ENCODE measurements at places on chromosomes 5 and 9. TPM values are rescaled to one million over a fixed set of nuclear protein-coding genes. Genes with fewer than 3 reads are reported as not detected.

DNA sequence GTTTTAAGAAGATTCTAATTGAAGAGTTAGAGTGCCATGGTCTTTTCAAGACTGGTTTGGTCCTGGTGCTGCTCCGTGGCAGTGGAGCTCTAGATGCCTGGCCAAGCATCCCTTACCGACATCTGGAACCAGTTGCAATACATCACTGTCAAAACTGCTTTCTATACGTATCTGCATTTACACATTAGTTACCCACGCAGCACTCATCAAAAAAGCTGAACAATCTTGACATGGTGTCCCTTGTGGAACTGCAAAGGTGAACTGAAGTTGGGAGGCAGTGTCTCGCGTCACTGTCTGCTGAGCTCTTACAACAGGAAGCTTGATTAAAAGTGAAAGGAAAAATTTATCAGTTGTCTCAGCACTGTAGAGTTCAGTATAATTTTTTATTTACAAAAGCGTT is 82.6 kb downstream of the PBX3 start:
- H3K4me1 ChIP-seq = peaks cover 36% of the 10 kb centered on the region
- no peaks in the 10 kb centered on the region for H3K27me3 ChIP-seq
- H3K36me3 ChIP-seq = peaks cover 9% of the 10 kb centered on the region
- no peak overlapping the region for H3K4me3 ChIP-seq
- no peak for DNase-seq

DNA sequence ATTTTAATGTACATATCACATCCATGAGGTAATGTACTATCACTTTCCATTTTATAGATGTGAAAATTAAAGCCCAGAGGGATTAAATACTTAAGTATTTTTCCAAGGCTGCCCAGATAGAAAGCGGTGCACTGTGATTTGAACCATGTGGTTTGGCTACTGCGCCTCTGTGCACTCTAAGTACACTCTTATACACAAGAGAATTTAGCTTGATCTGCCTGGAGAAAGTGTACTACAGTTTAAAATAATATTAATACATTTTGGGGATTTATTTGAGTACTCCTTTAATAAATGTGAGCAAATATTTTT is 360.4 kb upstream of the ACTBL2 start:
- H3K27ac ChIP-seq = no peak overlapping the region
- H3K27me3 ChIP-seq = peaks cover 3% of the 10 kb centered on the region
- peaks cover 73% of the 10 kb centered on the region for H3K4me1 ChIP-seq
- peaks cover 14% of the 10 kb centered on the region for H3K36me3 ChIP-seq

POLR3G gene
- total RNA-seq = 13.7 TPM

ZFP2 gene
- not detected for total RNA-seq

DNA sequence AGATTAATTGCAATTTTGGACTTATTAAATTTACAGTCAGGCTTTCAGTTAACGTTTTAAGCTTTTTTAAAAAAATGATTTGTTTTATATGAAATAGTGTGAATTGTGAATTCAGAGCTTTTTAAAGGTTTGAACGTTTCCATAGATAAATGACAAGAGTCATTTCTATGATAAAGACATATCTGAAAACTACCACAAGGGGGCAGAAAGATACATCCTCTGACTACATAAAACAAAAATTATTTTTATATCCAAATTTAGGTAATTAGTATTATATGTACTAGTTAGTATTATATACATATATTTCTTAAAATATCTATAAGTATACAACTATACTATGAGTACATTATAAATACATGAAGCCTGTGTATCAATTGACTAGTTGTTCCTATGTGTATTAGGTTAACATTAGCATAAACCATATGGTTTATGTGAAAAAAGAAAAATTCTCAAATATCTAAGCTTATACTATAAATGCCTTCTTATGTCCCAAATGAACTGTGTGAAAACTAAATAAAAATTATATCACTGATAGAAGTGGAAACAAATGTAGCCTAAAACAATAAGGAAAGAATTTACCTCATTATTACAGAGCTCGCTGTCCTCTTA is 155.2 kb downstream of the MEF2C start:
- no peaks in the 10 kb centered on the region for H3K27me3 ChIP-seq
- no peaks in the 10 kb centered on the region for H3K36me3 ChIP-seq
- no peak overlapping the region for H3K4me3 ChIP-seq

- H3K27ac ChIP-seq = peak overlapping the region; percentile 39
- no peaks in the 10 kb centered on the region for H3K36me3 ChIP-seq
- peaks cover 45% of the 10 kb centered on the region for H3K4me1 ChIP-seq
- DNase-seq = peak; percentile 66
- H3K4me3 ChIP-seq = peak overlapping the region; percentile 3
These were observed 3.7 kb upstream of the SVEP1 start for GRCh38 chr9:110583237-110583636.

DNA sequence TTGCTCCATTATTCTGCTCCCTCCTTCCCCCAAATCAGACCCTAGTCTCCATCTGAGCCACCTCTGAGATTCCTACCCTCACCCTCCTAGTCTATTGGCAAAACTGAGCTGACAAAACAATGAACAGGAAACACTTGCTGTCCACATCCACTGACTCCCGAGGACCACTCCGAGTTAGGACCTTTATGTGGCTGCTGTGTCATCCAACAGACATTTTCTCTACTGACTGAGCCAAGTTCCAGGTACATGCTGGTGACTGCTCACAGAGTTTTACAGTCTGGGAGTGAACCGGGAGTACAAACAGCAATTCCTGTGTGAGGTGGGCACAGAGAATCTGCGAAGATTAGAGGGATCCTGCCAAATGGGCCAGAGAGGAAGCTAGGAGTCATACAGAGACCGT is 39.2 kb downstream of the CFAP90 start:
- no peaks in the 10 kb centered on the region for H3K4me1 ChIP-seq
- H3K4me3 ChIP-seq = no peak overlapping the region
- DNase-seq = no peak
- no peaks in the 10 kb centered on the region for H3K36me3 ChIP-seq

All from HFFc6 (cell line).